ENCODE measurements at places on chromosomes 11 and 22.

GRCh38 chr11:68538025-68538424 is 77.5 kb downstream of the PPP6R3 start:
- DNase-seq: no peak

GRCh38 chr22:34804604-34805003 is 261.4 kb upstream of the ISX start:
- no peak for DNase-seq

GRCh38 chr11:17813391-17814059 is 78.9 kb downstream of the KCNC1 start:
- no peak for DNase-seq

GRCh38 chr22:36258701-36259614 is 6.0 kb downstream of the APOL1 start:
- no peak for DNase-seq

DNA sequence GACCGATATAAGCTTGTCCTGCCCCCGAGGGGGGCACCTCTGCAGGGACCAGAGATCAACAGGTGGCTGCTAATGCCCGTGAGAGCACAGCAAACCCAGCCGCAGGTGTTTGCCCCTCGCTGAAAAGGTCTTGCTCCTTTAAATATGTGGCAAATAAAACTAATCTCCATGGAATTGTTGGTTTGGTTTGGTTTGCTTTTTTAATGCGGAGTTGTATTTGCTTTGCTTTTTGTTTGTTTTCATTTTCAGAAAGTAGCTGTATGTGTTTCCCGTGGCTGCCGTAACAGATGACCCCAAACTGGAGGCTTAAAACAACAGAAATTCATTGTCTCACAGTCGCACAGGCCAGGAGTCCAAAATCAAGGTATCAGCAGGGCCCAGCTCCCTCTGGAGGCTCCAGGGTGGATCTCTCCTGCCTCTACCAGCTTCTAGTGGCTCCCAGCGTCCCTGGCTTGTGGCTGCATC is 93.0 kb downstream of the CELSR1 start:
- no peak for DNase-seq

DNA sequence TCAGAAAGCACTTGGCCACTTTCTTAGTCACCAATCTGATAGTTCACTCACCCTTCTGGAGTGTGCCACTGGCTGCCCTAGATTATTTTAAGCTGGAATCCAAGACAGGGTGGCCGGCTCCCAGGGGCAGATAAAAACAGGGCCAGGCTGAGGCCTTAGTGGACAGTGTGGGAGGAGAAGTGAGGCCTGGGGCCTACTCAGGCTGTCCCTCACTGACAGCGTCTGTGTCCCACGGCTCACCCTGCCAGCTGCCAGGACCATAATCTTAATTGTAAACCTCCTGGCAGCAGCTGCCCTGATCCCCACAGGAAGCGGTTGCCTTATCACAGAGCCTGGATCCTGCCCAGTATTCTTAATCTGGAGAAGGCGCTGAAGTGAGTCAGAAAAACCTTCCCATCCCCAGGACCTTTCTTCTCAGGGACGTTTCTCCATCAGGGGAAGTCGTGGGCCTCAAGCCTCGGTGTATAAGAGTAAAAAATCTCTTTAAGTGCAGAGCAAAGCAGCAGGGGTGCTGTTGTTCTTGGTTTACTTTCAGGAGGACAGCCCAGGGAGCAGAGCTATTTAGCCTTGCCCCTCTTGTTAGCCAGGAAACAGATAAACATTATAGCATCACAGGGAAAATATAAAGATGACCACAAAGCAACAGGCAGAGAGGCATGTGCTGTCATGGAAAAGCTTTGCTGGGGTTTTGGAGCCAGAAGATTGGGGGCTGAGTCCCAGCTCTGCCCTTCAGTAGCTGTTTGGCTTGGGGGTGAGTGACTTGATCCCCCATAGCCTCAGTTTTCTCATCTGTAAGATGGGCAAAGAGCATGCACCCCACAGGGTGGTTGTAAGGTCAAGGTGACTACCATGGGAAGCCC is 39.6 kb downstream of the TSPAN18 start:
- no peak for DNase-seq

DNA sequence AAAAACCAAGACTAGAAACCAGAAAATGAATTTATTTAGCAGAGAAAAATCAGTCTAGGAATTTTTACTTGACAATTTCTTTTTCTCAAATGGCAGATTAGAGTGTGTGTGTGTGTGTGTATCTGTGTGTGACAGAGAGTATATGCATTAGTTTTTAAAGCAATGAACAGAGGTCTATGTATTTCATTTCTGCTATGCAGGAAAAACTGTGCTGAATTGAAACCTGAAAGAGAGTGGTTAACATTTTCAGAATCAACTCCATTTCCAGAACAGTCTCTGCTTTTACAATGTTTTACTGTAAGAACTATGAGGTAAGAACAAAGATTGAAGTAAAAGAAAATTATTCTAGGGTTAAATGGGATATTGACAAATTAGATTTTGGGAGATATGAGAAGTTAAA is 114.8 kb downstream of the GRM5 start:
- DNase-seq: no peak

DNA sequence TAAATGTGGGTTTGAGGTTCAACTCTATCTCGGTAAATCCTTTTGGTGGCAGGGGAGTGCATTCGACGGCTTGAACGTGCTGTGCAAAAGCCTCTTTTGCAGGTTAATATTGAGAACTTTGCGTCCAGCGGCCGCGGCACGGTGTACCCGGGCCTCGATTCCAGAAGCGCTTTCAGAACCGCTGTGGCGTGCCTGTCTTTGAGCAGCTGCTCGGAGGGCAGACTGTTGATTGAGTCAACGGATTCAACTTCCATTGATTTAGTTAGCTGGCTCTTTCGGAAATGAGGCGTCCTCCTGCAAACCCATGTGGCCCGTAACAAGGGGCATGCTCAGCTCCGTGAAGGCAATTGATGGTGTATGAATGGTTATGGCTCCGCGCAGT is 1247.8 kb downstream of the BRD1 start:
- DNase-seq: no peak

- DNase-seq: peak; percentile 38
Observed at GRCh38 chr11:61921446-61921845, 4.1 kb upstream of the RAB3IL1 start.

GRCh38 chr11:101916422-101916821 is at the start of gene ANGPTL5:
TSS of gene ANGPTL5 (minus strand) at chr11:101916522. CDS start at chr11:101907909, 8,613 bp downstream.
- no peak for DNase-seq

GRCh38 chr11:3666023-3666530 is 5.1 kb downstream of the CHRNA10 start:
- no peak for DNase-seq

DNA sequence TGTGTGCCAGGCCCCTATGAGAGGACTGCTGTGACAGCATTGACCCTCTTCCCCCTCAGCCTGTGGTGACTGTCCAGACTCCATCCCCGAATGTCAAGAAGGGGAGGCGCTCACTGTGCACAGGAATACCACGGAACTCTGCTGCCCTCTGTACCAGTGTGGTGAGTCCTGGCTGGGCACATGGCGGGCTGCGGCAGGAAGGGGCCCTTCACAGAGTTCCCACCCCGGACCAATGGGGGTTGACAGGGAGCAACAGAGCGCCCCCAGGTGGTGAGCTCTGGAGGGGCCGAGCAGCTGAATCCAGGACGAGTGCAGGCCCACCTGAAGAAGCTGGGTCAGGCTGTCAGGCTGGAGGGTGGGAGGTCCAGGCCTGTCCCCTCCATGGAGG is 83.8 kb upstream of the MYOD1 start:
- DNase-seq: peak; percentile 7

DNA sequence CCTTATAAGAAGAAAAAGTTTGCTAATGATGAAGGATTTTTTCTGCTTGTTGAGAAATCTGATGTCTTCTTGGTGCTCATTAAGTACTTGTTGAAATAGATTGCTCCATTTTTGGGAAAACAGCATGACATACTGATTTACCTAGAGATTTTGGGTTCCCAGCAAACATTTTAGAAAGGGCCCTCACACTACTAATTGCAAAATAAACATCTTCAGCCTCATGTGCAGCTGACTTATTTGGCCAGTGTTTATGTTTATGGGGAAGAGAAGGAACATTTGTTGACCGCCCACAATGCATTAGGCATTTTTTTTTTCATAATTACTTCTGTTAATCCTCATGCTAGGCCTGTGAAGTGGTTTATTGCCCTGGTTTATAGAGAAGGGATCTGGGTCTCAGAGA is 40.1 kb downstream of the LDLRAD3 start:
- no peak for DNase-seq

GRCh38 chr11:70270877-70271648 is 573 bp downstream of the PPFIA1 start:
- DNase-seq: peak; percentile 15

DNA sequence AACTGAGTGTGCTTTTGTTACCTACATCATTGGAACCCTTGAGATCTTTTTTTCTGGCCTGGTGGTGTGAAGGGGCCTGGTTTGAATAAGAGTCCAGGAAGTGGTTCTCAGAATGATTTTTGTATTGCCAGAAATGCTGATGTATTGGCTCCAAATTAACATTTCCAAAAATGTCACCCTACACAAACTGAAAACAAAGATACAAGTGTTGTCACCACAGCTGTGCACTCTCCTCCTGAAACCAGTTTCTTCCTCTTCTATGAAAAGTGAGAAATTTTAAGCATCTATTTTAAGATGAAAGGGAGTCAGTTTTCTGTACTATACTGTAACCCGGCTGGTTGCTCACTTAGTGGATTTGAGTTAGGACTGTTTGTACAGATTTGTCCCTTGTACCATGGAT is 218.8 kb downstream of the PGR start:
- DNase-seq: no peak

GRCh38 chr11:76577921-76578653 is 92.5 kb downstream of the LRRC32 start:
- no peak for DNase-seq

DNA sequence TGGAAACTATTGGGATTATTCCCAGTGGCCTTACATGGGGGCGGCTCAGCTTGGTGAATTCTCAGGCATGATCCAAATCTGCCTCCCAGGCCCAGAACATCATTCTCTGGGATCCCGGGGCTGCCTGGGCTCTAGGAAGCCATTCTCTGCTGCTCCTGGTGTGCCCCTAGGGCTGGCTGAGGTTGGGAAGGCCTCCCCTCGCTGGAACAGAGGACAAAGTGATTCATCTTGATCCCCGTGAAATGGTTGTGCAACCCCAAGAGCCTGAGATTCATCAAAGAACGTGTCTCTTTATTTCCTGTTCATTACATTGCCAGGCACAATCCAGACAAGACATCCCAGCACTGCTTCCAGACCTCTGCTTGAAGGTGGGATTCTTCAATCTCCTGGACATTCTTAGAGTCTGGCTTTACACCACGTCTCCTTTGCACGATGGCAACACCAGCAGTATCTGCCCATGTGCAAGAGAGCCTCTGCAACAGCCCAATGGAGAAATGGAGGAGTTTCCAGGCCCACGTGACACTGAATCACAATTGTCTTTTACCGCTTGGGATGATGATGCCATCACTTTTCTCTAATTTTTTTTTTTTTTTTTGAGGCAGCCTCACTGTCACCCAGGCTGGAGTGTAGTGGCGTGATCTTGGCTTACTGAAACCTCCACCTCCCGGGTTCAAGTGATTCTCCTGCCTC is 52.3 kb downstream of the TST start:
- DNase-seq: no peak

GRCh38 chr11:110317516-110317932 is 21.1 kb upstream of the RDX start:
- DNase-seq: no peak

DNA sequence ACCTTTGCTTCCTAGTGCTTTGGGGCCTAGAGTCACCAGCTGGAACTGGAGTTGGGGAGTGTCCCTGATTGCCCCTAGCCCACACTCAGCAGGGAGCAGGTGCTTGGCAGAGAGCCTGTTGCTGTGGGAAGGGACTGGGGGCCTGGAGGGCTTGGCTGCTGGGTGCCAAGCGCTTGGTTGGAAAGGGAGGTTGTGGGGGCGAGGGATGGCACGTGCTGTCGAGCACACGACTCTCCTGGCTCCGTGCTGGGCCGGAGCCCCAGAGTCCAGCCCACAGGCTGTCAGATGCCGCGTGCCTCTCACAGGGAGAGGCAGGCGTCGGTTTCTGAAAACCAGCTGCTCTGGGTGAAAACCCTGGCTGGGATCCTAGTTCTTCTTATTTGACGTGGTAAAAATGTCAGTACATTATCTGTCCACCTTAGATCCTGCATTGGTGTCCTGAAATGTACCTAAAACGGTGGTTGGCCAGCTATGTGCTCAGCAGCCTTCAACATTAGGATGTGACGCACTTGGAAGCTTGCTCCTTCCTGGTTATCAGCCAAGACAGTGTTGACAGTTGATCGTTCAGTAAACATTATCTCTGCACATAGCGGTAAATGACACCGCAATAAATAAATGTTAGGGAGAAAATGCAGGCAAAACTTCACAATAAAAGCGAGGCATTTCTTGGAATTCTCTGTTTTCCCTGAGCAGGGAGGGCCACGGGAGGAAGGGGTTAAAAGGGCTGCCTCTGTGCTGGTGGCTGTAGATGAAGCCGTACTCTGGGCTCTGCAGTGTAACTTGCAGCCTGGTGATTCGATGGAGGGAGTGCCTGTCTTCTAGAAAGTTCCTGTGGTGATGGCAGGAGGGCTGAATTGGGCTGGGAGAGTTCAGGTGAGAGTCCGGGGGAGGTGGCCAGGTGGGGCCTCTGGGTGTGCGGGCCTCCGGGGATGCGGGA is 29.2 kb downstream of the GRAMD4 start:
- peak; percentile 61 for DNase-seq

GRCh38 chr22:16932577-16932976 is 75.4 kb downstream of the GAB4 start:
- DNase-seq: no peak

- DNase-seq: no peak
Observed at GRCh38 chr11:107564877-107565218, 687 bp downstream of the ALKBH8 start.

DNA sequence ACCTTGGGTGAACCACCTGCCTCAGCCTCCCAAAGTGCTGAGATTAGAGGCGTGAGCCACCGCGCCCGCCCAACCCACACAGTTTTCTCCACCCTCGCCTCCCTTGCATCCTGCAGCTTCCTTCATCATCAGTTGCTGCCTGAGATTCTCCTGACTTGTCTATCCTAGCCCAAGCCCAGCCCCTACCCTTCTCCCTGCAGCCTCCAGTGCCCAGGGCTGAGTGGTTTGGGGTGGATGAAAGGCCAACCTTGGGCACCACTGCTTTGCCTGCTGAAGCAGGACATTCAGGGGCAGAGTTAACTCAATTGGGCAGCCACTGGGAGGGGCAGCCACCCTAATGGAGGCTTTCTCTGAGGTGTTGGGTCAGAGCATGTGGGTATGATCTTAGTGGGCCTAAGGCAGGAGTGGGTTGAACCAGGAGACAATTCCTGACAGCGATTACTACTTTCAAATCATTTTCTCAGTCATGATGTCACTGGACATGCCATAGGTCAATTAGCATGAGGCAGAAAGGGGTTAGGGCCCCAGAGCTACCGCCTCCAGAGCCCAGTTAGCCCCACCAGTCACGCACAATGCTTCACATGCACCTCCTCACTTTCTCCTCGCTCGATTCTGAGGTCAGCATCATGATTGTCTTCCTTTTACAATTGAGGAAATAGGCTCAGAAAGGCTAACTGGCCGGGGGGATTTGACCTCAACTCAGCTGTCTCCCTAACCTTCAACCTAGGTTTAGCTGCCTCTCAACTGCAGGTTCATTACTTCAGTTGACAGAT is 1.0 kb upstream of the FKBP2 start:
- no peak for DNase-seq

- DNase-seq: no peak
Observed at GRCh38 chr11:75141166-75141565, 9.7 kb upstream of the SLCO2B1 start.
